ENCODE measurements at places on chromosomes 2 and 18.
A peak's percentile ranks its signal among the peaks of the same experiment; 100 is the strongest.

- H3K27ac ChIP-seq, result no peak overlapping the region
- H3K4me1 ChIP-seq, result peaks cover 2% of the 10 kb centered on the region
- no peaks in the 10 kb centered on the region for H3K36me3 ChIP-seq
These were observed 111.3 kb downstream of the HDAC4 start for GRCh38 chr2:239289545-239289944.

DNA sequence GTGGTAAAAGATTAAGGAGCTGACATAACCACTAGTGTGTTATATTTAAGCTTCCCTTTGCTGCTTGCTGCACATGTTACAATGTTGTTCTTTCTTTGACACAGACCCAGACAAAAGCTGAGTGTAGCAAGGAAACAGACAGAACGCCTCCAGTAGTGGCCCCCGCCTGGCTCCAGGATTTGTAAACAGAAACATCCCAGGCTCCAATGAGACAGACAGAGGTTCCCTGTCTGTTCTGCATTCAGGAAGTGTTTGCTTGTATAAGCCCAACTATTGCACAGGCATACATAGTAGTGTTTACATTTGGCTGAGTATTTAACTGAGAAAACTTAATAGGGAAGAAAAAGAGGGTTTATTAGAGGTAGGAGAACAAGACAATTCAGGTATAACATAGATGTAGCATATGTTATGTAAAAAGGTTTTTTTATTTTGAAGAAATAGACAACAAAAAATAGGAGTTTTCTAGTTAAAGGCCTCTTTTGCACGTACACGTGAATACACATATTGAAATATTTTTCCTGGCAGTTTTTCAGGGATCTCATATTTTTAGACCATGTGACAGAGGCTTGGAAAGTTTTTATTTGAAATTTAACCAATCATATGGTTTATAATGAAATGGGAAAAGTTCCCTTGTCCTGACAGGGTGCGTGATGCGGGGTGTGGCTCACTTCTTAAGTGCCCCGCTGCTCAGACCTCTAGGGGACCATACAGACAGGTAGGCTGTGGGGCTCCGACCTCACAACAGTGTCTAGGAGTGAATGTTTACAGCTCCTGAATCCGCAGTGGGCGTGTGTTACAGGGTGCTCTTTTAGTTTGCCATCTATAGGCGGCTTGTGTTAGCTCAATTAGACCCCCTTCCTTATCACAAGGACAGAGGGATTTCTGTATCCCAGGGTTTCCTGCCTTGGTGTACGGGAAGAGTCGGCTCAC lies 118.4 kb downstream of the BMPR2 start:
- DNase-seq, result no peak
- H3K27me3 ChIP-seq, result no peaks in the 10 kb centered on the region
- H3K4me3 ChIP-seq, result no peak overlapping the region
- no peak overlapping the region for H3K27ac ChIP-seq

- H3K4me1 ChIP-seq, result peaks cover 14% of the 10 kb centered on the region
- H3K27me3 ChIP-seq, result no peaks in the 10 kb centered on the region
- H3K4me3 ChIP-seq, result no peak overlapping the region
- DNase-seq, result no peak
- H3K27ac ChIP-seq, result no peak overlapping the region
These were observed 295.0 kb upstream of the ZNF521 start for GRCh38 chr18:25646971-25647370.

DNA sequence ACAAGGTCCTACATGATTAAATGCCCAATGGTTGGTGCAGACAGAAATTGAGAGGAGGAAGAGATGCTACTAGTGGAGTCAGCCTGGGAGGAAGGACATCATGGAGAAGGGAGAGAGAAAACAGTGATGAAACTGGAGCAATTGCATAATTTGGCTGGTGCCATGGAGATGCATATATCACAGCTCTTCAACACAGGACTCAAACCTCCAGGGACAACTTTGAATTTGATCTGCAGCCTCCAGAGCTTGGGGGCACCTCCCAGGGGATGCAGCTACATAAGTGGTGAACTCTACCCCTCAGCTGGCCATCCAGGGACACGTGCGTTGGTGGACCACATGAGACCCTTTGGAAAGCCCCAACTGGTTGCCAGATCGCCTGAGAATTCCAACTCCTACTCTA lies 80.4 kb downstream of the CTAGE1 start:
- H3K36me3 ChIP-seq, result no peaks in the 10 kb centered on the region
- no peaks in the 10 kb centered on the region for H3K4me1 ChIP-seq
- H3K27me3 ChIP-seq, result no peaks in the 10 kb centered on the region
- no peak overlapping the region for H3K27ac ChIP-seq
- no peak for DNase-seq

DNA sequence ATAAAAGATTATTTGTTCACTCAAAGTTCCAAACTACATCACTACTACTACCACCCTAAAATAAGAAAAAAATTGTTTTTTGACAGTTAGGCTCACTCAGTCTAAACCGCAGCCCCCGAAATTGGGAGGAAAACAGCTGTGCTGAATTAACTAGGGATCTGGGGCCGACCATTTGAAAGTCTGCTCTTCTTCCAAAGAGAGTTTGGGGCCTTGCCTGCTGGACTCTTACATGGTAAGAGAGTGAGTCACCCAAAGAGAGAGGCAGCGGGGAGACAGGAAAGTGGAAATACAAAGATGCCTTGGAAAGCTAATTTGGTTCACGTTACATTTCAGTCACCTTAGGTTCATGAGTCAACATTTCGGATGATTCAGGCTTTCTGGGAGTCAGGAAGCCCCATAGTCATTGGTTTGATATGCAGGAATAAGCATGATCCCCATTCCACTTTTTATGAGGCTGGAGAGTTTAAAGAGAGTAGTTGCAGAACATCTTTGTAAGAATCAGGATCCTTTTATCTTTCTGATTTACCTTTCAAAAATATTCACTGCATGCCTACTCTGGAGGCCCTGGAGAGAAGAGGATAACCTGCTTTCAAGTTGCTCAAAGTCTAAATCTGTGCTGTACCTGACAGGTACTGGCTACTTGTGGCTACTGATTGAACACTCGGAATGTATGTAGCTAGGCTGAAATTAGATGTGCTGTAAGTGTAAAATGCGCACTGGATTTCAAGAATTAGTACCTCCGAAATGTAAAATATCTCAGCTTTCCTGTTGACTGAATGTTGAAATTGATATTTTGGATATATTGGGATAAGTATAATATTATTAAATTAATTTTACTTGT lies 995 bp upstream of the RTN4 start:
- DNase-seq, result peak; percentile 97
- no peaks in the 10 kb centered on the region for H3K27me3 ChIP-seq
- H3K36me3 ChIP-seq, result no peaks in the 10 kb centered on the region
- H3K27ac ChIP-seq, result peak overlapping the region; percentile 98
- H3K4me3 ChIP-seq, result no peak overlapping the region
- peaks cover under 1% of the 10 kb centered on the region for H3K4me1 ChIP-seq

- H3K4me3 ChIP-seq, result no peak overlapping the region
- H3K36me3 ChIP-seq, result peaks cover 15% of the 10 kb centered on the region
- no peaks in the 10 kb centered on the region for H3K27me3 ChIP-seq
- peak; percentile 38 for DNase-seq
- no peak overlapping the region for H3K27ac ChIP-seq
- no peaks in the 10 kb centered on the region for H3K4me1 ChIP-seq
These were observed 14.1 kb downstream of the MFSD2B start for GRCh38 chr2:24024018-24024417.

- no peaks in the 10 kb centered on the region for H3K27me3 ChIP-seq
- no peak for DNase-seq
These were observed 21.6 kb downstream of the ADCY3 start for GRCh38 chr2:24898122-24899109.

- H3K4me1 ChIP-seq, result no peaks in the 10 kb centered on the region
- DNase-seq, result no peak
- H3K27me3 ChIP-seq, result no peaks in the 10 kb centered on the region
- no peak overlapping the region for H3K27ac ChIP-seq
These were observed 20.9 kb downstream of the DHRS9 start for GRCh38 chr2:169090133-169090820.

DNA sequence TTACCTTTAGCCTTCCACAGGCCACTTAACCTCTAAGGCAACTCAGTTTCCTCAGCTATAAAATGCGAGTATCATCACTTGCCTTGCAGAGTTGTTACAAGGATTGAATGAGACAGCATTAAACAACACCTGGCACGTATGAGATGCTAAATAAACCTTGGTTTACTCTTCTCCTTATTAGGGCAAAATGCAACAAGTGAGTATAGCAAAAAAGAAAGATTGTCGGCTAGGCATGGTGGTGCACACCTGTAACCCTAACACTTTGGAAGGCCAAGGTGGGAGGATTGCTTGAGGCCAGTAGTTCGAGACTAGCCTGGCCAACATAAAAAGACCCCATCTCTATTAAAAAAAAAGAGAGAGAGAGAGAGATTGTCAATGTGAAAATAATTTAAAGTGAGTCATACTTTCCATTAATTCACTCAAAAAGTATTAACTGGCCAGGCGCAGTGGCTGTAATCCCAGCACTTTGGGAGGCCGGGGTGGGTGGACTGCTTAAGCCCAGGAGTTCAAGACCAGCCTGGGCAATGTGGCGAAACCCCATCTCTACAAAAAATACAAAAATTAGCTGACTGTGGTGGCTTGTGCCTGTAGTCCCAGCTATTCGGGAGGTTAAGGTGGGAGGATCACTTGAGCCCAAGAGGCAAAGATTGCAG lies 8.0 kb downstream of the ATAD2B start:
- no peaks in the 10 kb centered on the region for H3K36me3 ChIP-seq
- H3K27ac ChIP-seq, result no peak overlapping the region
- no peaks in the 10 kb centered on the region for H3K27me3 ChIP-seq
- DNase-seq, result no peak
- no peak overlapping the region for H3K4me3 ChIP-seq
- H3K4me1 ChIP-seq, result no peaks in the 10 kb centered on the region

DNA sequence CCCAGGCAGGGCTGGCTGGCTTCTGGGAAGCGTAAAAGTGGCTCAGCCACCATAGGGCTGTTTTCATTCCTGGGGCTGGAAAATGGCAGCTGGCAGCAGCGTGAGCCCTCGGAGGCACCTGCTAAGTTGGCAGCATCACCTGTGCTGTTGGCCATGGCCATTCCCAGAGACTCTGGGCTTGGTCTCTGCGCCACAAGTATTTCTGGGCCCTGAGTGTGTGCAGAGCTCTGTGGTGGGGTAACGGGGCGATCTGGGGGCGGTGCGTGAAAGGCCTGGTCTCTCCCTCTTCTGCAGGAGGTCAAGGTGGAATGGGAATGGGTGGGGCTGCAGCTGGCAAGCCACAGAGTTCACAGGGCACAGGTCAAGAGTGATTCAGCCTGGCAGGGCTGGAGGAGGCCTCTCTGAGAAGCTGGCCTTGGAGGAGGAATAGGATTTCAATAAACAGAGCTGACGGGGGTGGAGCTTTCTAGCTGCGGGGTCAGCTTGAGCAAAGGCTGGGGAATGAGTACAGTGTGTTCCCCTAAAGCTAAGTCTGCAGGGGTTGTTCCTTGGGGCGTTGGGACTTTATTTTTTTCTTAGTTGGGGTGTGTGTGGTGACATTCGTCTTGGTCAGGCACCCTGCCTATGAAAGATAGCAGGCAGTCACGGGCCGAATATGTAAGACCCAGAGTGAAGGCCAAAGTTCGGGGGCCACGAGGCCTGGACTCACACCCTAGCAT lies 10.3 kb upstream of the NTSR2 start:
- no peak overlapping the region for H3K27ac ChIP-seq
- no peaks in the 10 kb centered on the region for H3K27me3 ChIP-seq
- DNase-seq, result no peak
- H3K36me3 ChIP-seq, result no peaks in the 10 kb centered on the region
- no peaks in the 10 kb centered on the region for H3K4me1 ChIP-seq
